ENCODE measurements at places on chromosomes 2 and 18.
A peak's percentile ranks its signal among the peaks of the same experiment; 100 is the strongest.

DNA sequence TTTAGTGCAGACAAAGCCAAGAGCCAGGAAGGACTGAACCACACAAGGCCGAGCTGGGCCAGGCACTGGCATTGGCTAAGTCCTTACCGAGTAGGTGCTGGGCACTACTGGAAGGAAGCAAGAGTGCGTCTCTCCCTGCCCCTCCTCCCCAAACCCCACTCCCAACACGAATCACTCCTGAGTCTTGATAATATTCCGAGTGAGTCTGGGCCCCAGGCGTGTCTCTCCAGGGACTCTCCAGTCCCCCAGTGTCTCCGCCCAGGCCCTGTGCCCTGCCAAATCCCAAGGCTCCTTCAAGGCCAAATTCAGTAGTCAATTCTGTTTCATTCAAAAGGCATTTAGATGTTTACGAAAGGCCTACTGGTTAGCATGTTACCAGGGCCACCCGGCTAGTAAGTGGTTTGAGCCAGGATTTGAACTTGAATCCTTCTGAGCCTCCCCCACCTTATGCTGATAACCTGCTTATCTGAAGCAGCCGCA, 82.8 kb downstream of the GLI2 start:
- no peak for DNase-seq

DNA sequence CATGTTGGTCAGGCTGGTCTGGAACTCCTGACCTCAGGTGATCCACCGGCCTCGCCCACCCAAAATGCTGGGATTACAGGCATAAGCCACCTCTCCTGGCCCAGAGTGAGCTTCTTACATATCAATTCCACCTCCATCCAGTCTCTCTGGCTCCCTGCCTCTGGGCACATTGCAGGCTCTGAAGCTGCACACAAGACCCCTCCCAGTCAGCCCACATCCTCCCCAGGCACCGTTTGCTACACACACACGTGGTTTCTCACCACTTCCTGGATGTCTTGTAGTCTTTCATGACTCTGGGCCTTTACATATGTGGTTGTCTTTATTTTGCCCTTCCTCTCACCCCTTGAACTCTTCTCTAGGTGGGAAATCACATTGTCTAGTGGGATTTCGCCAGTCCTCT, 64.0 kb upstream of the CABLES1 start:
- no peak for DNase-seq

DNA sequence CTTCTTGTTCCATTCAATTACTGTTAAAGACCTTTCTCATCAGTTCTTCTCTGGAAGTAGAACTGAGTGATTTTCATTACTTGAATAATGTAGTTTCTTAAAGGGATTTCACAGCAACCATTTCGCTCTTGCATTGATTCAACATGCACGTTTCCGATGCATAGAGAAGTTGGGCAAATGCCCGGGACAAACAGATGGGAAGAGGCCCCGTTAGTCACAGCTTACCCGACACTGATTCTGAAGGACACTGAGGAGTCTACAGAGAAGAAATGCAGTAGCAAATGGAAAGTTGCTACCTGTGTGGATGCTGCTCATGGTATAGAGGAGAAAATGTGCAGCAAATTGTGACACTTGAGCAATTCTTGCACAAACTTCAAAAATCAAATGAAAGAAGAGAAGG, 32.3 kb upstream of the GCG start:
- no peak for DNase-seq

GRCh38 chr18:50466634-50467033, 91.8 kb downstream of the SKA1 start:
- DNase-seq, result no peak

- no peak for DNase-seq
Measured at GRCh38 chr18:69770238-69770637, 177.4 kb downstream of the CD226 start.

DNA sequence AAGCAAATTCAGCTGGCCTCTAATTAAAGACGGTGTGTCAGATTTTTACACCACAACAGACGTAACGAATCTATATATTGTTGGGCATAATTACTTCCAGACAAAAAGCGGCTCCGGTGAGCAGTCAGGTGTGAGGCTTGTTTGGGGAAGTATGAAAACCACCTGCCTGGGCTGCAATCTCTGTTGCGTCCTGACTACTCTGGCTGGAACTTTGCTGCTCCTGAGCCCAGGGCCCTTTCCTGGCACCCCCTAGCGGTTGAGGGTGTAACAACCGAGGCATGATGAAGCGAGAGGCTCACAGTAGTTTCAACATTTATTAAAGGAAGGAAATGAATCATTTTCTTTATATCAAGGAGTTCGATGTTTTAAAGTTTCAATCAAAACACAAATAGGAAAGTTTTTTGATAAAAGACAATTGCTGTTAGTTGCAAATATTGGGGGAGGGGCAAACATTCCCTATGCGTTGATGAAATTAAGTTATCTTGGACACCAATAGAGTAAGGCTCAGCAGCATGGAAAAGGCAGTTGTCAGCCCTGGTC, 10.6 kb upstream of the ITGB6 start:
- DNase-seq, result no peak

GRCh38 chr2:31067259-31067658, 71.0 kb downstream of the GALNT14 start:
- DNase-seq, result no peak

- DNase-seq, result no peak
Measured at GRCh38 chr18:9642799-9643462, 28.6 kb upstream of the PPP4R1 start.

DNA sequence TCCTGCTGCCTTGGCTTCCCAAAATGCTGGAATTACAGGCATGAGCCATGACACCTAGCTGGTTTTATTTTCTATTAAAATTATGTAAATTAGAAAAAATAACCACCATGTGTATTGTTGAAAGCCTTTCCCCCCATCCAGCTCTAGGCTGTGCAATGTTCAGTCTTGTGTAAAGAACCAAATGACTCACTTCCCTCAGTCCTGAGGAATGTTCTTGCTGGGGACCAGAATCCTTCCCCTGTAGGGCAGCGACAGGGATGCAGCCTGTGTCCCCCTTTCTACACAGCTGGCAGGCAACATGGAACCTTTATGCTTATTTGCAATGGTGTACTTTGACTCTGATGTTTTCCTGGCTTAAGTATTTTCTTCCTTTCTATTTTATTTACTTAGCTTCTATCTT, 29.4 kb downstream of the AOX1 start:
- no peak for DNase-seq

DNA sequence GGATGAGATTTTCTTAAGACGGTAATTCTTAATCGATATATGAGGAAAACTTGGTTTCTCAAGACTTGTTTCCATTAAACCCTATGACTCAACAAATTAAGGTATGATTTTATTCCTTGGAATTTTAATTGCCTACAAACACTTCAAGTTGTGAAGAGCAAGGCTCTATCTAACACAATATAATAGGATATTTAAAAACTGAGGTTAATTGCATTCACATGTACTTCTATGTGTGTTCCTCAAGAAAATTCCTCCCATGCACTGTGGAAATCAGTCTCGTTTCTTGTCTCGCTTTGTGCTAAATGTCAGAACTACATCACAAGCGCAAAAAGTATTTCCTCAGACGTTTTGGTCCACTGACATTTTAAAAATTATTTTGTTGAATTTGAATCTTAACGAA, 109.6 kb upstream of the UNC80 start:
- no peak for DNase-seq

DNA sequence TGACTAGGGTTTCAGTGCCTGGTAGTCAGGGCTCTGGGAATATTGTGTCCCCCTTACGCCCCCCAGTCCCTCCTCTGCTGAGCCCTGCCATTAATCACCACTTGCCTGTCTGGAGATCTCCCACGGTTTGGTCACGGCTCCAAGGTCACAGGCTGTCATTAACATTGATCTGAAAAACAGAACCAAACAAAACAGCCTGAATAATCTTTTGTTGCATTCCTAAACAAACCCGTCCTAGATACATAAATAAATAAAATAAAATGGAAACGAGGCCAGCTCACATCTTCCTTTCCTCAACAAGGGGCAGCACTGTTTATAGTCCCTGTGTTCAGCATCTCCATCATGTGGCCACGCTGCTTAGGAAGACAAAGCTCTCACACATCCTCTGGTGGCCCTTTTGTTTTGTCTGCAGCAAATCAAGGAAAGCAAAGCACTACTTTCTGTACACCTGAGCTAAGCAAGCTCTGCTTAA, 282.8 kb downstream of the AGPS start:
- DNase-seq, result no peak

DNA sequence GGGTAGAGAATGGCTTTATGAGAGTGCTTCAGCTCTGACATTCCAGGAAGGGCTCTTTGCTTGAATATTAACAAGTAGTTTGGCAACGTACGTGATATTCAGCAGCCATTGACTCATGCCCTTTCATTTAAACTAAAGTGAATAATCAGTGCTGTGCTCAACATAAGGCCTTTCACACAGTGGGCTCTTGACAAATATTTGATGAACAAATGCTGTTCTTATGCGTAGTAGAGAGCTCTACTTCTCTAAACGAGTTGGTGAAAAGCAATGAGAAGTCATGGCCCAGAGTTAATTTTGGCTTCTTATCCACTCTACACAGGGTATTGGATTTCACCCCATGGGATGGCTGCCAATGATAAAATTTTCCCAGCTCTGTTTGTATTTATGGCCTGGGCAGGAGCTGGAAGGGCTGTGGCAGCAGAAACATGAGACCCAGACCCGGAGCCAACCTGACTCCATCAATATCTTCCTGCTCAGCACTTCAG, 338.9 kb downstream of the CCDC85A start:
- no peak for DNase-seq

GRCh38 chr18:30406728-30407127, 635.8 kb downstream of the DSC3 start:
- DNase-seq, result no peak

- no peak for DNase-seq
Measured at GRCh38 chr2:234939576-234939975, 12.2 kb upstream of the SH3BP4 start.

- DNase-seq, result peak; percentile 60
Measured at GRCh38 chr2:96637385-96638143, 548 bp downstream of the KANSL3 start.

- no peak for DNase-seq
Measured at GRCh38 chr18:2310886-2311285, 260.4 kb downstream of the METTL4 start.

Measured in HuH-7.5 (cell line).